ENCODE measurements at places on chromosomes 1 and 21.

DNA sequence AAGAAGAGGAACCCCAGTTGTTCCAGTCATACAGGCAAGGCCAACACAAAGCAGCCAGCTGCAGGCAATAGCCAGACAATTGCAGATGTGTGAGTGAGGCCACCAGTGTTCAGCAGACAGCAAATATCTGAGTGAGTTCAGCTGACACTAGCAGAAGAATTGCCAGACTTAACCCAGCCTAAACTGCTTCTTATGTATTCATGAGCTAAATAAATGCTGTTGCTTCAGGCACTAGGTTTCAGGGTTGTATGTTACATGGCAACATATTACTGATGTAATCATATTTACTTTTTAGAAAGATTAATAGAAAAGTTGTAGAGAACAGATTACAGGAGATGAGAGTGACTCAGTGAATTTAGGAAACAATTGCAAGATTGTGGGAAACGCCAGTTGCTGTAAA is 129.8 kb upstream of the CHODL start:
- no peak for DNase-seq

DNA sequence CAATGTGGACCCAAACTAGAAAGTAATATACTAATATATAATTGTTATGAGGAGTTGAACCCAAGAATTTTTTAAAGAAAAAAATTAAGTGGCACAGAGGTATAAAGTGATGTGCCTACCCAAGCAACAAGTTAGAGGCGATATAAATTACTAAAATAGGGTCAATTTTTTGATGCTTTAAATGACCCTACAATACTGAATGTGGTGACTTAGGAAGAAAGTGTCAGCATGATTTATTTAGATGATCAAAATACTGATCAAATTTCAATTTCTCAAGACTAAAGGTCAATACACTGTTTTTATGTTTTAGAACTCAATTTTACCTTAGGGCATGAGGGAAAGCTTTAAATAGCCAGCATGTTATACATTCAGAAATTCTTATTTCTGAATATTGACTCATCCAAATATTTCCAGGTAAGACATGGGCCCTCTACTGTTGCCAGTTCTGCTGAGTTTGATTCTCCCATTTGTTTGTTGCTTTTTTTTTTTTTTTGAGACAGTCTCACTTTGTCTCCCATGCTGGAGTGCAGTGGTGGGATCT is 20.1 kb downstream of the SCAF4 start:
- no peak for DNase-seq

DNA sequence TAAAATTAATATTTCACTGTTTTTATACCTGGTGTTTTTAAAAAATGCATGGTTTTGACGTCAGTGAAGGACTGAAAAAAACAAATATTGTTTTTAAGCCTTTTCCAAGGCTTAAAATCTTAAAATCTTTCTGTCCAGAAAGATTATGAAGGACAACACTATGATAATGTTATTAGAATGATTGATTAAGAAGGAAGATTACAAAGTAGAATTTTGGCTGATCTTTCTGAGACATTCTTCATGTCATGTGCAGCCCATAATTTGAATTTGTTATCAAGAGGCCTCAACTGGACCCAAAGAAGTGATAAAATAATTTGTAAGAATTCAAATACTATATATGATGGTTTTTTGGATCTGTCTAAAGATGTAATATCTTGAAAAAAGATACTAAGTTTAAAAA is 584.4 kb upstream of the CXADR start:
- no peak for DNase-seq

DNA sequence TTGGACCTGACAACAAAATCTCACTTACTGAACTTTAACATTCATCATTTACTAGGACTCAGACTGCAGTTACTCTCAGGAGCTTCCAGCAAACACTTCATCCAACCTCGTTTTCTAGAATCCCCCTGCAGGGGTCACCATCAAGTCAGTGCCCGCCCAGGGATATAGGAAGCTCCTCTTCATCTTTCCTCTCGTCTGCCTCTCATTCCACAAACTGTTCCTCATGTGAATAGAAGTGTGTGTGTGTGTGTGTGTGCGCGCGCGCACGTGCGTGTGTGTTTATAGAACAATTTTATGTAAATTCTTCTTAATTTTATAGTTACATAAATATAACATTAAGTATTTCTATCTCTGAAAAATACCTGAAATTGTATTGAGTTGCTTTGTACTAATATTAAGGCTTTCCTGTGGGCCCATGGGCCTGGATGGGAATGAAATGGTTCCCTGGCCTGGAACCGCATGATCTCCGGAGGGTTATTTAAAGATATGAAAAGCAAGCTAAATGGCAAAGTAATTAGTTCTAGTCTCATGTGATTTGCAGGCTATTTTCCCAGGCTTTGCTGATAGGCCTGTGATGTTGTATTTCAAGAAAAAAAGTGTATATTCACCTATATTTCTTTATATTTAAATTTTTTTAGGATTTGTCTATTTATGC is 21.7 kb upstream of the ABCD3 start:
- no peak for DNase-seq

- DNase-seq = no peak
These were observed 161.7 kb downstream of the PTPRU start for GRCh38 chr1:29397981-29398380.

- no peak for DNase-seq
These were observed 1420.4 kb upstream of the PRMT6 start for GRCh38 chr1:105636052-105636451.

DNA sequence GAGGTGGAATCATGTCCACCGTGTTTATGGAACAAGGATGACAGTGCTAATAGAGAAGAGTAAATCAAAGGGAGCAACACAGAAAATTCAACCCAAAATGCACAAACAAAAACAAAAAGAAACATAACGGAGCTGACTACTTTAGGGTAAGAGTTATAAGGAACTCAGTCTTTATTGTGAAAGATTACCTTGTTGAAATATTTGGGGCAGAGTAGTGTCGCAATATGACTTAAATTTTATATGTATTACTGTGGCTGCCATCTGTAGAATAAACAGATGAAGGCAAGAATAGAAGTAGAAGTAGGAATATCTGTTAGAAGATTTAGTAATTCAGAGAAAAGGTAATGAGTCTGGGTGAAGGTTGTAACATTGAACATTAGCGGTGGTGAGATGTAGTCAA is 913.9 kb downstream of the BRINP3 start:
- DNase-seq = no peak

GRCh38 chr1:117795190-117795589 is 134.2 kb downstream of the GDAP2 start:
- DNase-seq = no peak

- no peak for DNase-seq
These were observed 2.3 kb downstream of the ATP1A1 start for GRCh38 chr1:116375148-116375886.

DNA sequence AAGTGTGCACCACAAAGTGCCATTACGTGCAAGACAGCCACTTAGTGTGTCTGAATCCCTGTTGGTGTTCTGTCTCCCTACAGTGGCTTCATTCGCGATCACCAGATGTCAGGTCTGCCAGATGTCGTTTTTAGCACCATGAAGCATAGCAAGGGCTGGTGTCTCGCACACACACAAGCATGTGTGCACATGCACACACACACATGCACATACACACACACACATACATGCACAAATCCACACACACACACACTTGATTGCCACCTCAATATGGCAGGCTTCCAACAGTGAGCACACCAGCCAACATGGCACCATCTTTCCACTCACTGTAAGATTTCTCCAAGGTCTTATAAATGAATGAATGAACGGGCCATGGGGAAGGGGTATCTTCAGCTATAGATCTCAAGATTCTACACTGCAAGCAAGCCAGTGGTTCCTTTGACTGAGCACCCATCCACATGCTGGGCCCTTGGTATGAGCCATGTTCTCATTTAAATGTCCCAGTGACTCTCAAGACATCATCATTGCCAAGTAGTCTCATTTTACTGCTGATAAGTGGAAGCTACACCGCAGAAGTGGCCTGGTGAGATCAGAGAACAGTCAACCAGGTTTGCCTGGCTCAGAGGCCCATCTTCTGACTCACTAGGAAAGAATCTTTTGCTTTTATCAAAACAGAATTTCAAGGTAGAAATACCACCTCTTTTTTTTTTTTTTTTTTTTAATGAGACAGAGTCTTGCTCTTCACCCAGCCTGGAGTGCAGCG is 84.9 kb downstream of the SIM2 start:
- DNase-seq = no peak

DNA sequence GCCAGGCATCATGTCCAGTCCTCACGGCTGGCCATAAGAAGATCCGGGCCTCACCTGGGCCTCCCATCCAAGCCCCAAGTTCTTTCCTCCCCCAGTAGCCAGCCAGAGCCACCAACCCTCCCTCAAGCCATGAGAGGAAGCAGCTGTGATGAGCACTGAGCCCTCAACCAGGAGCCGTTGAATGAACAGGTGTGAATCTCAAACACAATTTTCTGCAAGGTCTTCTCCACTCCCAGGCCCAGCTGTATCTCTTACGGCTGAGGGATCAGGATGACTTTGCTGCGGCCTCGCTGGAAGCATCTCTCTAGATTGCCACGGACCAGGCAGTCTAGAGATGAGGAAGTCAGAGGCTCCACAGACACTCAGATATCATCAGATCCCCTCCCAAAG is 9.8 kb upstream of the CLDN14 start:
- DNase-seq = no peak

- no peak for DNase-seq
These were observed 173.7 kb downstream of the KCNJ6 start for GRCh38 chr21:37742532-37742931.

GRCh38 chr1:66354311-66355201 is 179.4 kb upstream of the SGIP1 start:
- DNase-seq = no peak

- DNase-seq = no peak
These were observed 57.7 kb upstream of the DPT start for GRCh38 chr1:168786476-168787330.

- DNase-seq = no peak
These were observed 29.9 kb upstream of the PUM1 start for GRCh38 chr1:31095298-31095981.

GRCh38 chr1:174766727-174767126 is 233.0 kb upstream of the CACYBP start:
- no peak for DNase-seq

DNA sequence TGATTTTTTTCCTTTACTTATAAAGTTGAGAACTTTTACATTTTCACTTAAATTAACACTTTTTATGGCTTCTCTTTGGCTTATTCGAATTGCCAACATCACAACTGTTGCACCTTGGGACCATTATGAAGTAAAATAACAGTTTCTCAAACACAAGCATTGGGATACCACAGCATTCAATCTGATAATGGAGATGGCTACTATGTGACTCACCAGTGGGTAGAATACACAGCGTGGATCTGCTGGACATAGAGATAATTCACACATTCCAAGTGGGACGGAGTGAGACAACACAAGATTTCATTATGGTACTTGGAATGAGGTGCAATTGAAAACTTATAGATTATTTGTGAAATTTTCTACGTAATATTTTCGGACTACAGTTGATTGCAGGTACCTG is 68.0 kb downstream of the ADAMTS1 start:
- no peak for DNase-seq

- DNase-seq = no peak
These were observed 5.4 kb downstream of the TNN start for GRCh38 chr1:175073061-175073460.

DNA sequence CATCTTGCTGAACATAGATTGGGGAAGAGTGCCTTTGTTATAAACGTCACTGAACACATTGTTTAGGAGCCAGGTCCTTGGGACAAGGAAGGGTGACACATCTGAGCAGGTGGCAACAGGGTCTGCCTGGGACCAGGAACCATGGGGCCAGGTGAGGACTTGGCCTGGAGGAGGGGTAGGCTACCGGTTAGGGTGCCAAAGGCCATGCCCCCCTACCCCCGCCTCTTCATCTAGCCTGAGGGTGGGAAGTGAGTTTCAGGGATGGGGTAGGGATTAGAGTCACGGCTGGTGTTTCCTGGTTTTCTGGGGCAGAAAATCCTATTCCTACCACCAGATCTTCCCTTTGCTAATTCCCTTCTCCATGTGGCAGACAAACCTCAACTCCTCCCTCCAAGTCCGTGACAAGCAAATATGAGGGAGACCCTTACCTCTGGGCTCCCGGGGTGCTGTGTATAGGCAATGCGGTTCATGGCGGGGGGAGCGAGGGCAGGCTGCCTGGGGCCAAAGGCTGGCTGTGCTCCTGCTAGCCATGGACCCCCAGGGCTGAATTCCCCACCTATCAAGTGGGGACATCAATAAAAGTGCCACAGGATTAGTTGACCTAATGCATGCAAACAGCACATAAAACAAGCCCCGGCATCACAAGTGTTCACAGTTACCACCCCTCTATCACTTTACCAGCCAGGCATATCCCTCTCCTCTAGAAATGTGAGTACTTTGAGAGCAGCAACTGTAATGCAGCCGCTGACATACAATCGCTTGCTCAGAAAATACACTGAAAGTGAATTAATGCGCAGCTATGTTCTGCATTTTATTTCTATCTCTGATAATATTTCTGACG is 14.5 kb downstream of the CD247 start:
- DNase-seq = no peak

DNA sequence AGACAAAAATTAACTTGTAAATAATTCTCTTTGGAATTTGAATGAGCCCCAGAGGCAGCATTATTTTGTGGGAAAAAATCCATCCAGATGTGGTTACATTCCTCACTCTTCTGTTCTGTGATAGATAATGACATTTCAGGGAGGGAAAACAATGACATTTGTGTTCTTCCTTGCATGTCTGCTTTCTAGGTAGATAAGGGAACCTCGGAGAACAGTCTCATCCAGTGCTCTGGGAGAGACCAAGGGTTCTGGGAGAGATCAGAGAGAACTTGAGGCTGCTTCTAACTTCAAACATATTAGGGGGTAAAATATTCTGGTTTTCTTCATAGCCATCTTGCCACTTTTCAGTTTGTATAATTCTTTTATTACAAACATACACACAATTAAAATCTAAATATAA is 269.2 kb downstream of the NEGR1 start:
- no peak for DNase-seq

DNA sequence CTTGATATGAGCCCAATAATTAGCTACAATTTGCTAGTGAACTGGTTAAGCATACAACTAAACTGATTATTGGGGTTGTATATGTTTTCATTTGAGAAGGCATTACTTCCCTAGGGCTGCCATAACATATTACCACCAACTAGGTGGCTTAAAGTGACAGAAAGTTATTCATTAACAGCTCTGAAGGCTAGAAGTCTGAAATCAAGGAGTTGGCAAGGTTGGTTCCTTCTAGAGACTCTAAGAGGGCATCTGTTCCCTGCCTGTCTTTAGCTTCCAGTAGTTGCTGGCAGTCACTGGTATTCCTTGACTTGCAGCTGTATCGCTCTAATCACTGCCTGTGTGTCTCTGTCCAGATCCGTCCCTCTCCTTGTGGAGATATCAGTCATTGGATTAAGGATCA is 86.3 kb downstream of the LHX9 start:
- DNase-seq = no peak

- no peak for DNase-seq
These were observed 21.7 kb upstream of the SH3D21 start for GRCh38 chr1:36284517-36284916.

- no peak for DNase-seq
These were observed 9.1 kb upstream of the PCNX2 start for GRCh38 chr1:233304489-233305102.

DNA sequence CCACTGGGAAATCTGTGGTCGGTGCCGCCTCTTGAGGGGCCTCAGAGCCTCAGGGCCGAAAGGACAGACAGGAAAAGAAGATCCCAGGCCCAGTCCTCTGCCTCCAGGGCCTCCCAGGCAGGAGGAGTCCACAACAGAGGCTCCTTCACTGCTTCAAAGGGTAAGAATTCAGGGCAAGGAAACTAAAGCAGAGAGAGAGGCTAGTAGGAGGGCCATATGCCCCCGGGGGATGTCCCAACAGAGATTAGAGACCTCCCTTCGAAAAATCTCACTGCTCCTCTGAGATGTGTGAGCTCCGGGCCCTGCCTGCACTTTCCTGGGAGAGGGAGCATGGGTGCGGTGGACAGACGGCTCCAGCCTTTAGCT is 465.9 kb downstream of the NPHP4 start:
- no peak for DNase-seq

Measured in activated naive CD4-positive, alpha-beta T cell treated with anti-CD3 and anti-CD28 coated beads, Interleukin-2, amount 10 ng/mL, durations not matched to agents 7 days and 5 days (primary cell).